ENCODE measurements at places on chromosomes 5 and 9. TPM values are rescaled to one million over a fixed set of nuclear protein-coding genes. Genes with fewer than 3 reads are reported as not detected.

DNA sequence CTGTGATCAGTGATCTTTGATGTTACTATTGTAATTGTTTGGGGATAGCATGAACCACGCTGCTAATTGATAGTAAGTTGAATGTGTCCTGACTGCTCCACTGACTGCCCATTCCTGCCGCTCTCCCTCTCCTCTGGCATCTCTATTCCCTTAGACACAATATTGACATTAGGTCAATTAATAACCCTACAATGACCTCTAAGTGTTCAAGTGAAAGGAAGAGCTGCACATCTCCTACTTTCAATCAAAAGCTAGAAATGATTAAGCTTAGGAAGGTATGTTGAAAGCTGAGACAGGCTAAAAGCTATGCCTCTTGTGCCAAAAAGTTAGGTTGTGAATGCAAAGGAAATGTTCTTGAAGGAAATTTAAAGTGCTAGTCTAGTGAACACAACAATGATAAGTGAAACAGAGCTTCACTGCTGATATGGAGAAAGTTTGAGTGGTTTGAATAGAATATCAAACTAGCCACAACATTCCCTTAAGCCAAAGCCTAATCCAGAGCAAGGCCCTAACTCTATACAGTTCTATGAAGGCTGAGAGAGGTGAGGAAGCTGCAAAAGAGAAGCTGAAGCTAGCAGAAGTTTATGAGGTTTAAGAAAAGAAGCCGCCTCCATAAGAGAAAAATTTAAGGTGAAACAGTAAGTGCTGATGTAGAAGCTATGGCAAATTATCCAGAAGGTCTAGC lies 12.9 kb downstream of the CLINT1 start:
- no peaks in the 10 kb centered on the region for H3K27me3 ChIP-seq
- H3K36me3 ChIP-seq: no peaks in the 10 kb centered on the region
- H3K4me3 ChIP-seq: no peak overlapping the region
- DNase-seq: no peak

DNA sequence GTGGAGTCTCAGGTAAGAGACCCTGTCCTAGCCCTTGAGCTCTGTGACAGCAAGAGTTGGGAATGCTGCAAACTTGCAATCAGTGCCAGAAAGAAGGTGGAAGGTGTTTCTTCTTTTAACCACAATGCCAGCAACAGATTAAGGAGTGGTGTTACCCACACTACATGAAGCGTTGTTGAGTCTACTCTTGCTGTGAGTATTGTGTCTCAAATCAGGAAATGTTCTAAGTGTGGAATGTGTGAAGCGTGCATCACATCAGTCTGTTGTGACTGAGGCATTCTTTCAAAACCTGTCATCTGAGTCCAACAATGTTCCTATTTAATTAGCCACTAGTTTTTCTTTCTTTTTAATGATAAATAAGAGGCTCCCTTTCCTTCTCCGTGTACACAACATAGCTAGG lies 2.9 kb upstream of the LURAP1L start:
- H3K36me3 ChIP-seq: no peaks in the 10 kb centered on the region
- H3K4me1 ChIP-seq: peaks cover 2% of the 10 kb centered on the region
- H3K27me3 ChIP-seq: no peaks in the 10 kb centered on the region
- peak; percentile 19 for DNase-seq
- no peak overlapping the region for H3K27ac ChIP-seq

GRCh38 chr5:146426853-146427618 lies 20.1 kb upstream of the TCERG1 start:
- H3K27ac ChIP-seq: no peak overlapping the region
- H3K27me3 ChIP-seq: peaks cover 8% of the 10 kb centered on the region
- peak; percentile 44 for DNase-seq
- no peak overlapping the region for H3K4me3 ChIP-seq
- H3K4me1 ChIP-seq: no peaks in the 10 kb centered on the region
- H3K36me3 ChIP-seq: no peaks in the 10 kb centered on the region

NAIF1 gene
- polyA plus RNA-seq: 9.7 TPM

ALDH1A1 gene
- polyA plus RNA-seq: 73.4 TPM

GRCh38 chr9:82799286-82799685 lies 263.7 kb downstream of the RASEF start:
- no peak for DNase-seq
- no peaks in the 10 kb centered on the region for H3K27me3 ChIP-seq
- H3K36me3 ChIP-seq: no peaks in the 10 kb centered on the region

GRCh38 chr5:17220469-17220868 lies 3.0 kb downstream of the BASP1 start:
- H3K27me3 ChIP-seq: no peaks in the 10 kb centered on the region
- H3K4me3 ChIP-seq: no peak overlapping the region
- no peak overlapping the region for H3K27ac ChIP-seq
- peaks cover 24% of the 10 kb centered on the region for H3K4me1 ChIP-seq
- H3K36me3 ChIP-seq: no peaks in the 10 kb centered on the region

GRCh38 chr5:472076-472655 lies 29.2 kb downstream of the EXOC3 start:
- peaks cover 6% of the 10 kb centered on the region for H3K4me1 ChIP-seq
- H3K27me3 ChIP-seq: peaks cover 10% of the 10 kb centered on the region
- H3K36me3 ChIP-seq: peaks cover 2% of the 10 kb centered on the region
- peak; percentile 9 for DNase-seq
- H3K27ac ChIP-seq: peak overlapping the region; percentile 82
- H3K4me3 ChIP-seq: peak overlapping the region; percentile 55

DNA sequence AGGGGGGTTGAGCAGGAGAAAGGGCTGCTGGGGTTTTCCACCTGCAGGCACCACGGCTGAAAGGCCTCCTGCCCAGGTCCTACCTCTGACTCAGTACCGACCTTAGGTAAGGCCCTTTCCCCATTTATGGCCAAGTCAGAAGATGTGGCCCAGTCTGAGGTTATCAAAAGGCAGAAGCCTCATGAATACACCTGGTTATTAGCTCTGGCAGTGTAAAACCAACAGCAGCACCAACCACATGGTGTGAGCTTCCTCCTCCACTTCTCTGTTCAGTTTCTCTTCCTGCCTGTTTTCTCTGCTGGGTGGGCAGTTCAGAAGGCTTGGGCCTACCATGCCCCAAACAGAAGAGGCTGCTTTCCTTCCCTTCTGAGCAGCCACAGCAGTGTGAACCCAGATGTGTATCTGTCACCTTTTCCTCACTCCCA lies 86.9 kb downstream of the UGCG start:
- H3K4me3 ChIP-seq: no peak overlapping the region
- no peaks in the 10 kb centered on the region for H3K36me3 ChIP-seq
- no peak overlapping the region for H3K27ac ChIP-seq
- no peak for DNase-seq
- no peaks in the 10 kb centered on the region for H3K27me3 ChIP-seq

FAM13B gene
- polyA plus RNA-seq: 6.8 TPM

DNA sequence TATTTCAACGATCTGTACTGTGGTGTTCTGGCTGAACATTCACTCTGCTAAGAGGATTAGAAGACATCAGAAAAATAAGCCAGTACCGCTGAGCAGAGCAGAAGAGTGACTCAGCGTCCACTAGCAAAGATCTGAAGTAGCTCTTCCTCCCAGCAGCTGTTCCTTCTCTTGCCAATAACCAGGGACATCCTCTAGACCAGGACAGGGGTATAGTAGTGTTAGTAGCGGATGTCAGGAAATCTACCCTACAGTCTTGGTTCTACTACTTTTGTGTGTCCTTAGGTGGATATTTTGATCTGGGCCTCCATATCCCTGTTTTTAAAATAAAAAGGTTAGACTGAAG lies 103.6 kb downstream of the TSSK1B start:
- H3K4me1 ChIP-seq: peaks cover 9% of the 10 kb centered on the region
- no peak for DNase-seq
- no peak overlapping the region for H3K27ac ChIP-seq
- no peaks in the 10 kb centered on the region for H3K27me3 ChIP-seq

GRCh38 chr9:8025551-8025950 lies 226.0 kb upstream of the DMAC1 start:
- no peak for DNase-seq
- H3K27me3 ChIP-seq: no peaks in the 10 kb centered on the region
- no peak overlapping the region for H3K27ac ChIP-seq
- no peaks in the 10 kb centered on the region for H3K4me1 ChIP-seq
- no peak overlapping the region for H3K4me3 ChIP-seq
- no peaks in the 10 kb centered on the region for H3K36me3 ChIP-seq

- H3K4me1 ChIP-seq: no peaks in the 10 kb centered on the region
- H3K36me3 ChIP-seq: no peaks in the 10 kb centered on the region
- no peak overlapping the region for H3K27ac ChIP-seq
- no peaks in the 10 kb centered on the region for H3K27me3 ChIP-seq
Observed at GRCh38 chr9:92974161-92974661, 26.9 kb downstream of the FGD3 start.

- H3K4me3 ChIP-seq: no peak overlapping the region
- H3K36me3 ChIP-seq: no peaks in the 10 kb centered on the region
- H3K4me1 ChIP-seq: no peaks in the 10 kb centered on the region
- no peak overlapping the region for H3K27ac ChIP-seq
- DNase-seq: no peak
- H3K27me3 ChIP-seq: no peaks in the 10 kb centered on the region
Observed at GRCh38 chr9:3750321-3750720, 224.5 kb upstream of the RFX3 start.

DNA sequence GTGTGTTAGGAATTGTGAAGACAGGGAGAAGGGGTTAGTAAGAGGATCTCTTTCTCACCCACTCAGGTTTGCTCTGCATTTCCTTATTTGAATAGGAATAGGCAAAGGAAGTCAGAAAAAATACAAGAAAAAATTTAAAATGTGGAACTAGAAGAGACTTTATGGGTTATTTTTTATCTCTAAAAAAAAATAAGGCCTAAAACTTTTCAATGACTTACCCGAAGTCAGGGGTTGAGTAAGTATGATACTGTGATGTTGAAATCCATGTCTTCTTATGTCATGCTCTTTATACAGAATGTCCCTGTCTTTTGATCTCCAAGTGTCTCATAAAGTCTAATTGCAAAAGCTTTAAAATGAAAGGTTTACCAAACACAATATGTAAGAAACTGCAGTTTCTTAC lies 148.3 kb upstream of the PIK3R1 start:
- no peak overlapping the region for H3K4me3 ChIP-seq
- H3K4me1 ChIP-seq: no peaks in the 10 kb centered on the region
- H3K27ac ChIP-seq: no peak overlapping the region
- DNase-seq: no peak
- no peaks in the 10 kb centered on the region for H3K27me3 ChIP-seq

DNA sequence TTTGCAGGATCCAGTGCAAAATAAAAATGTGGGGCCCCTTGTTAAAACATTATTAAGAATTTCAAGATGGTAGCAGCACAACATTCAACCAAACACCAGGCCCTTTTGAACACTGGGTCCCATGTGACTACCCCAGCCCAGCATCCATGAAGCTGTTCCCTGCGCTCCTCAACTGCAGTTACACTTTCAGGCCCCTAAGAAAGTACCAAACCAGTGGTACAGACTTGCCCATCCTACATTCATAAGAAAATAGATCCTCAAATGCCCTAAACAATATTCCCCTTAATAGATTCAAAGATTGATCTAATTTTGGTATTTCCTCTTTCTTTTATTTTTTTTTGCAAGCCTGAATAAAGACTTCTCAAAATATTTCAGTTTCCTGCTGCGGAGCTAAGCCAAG lies 201.7 kb downstream of the EFNA5 start:
- peak overlapping the region; percentile 97 for H3K27ac ChIP-seq
- peaks cover 55% of the 10 kb centered on the region for H3K4me1 ChIP-seq
- no peak for DNase-seq
- no peaks in the 10 kb centered on the region for H3K27me3 ChIP-seq

IFNA2 gene
- polyA plus RNA-seq: not detected

CD14 gene
- polyA plus RNA-seq: 3.7 TPM

- no peaks in the 10 kb centered on the region for H3K36me3 ChIP-seq
- H3K4me3 ChIP-seq: no peak overlapping the region
- H3K27me3 ChIP-seq: no peaks in the 10 kb centered on the region
- peaks cover 19% of the 10 kb centered on the region for H3K4me1 ChIP-seq
- H3K27ac ChIP-seq: no peak overlapping the region
Observed at GRCh38 chr5:144086295-144086694, 84.2 kb downstream of the YIPF5 start.

DNA sequence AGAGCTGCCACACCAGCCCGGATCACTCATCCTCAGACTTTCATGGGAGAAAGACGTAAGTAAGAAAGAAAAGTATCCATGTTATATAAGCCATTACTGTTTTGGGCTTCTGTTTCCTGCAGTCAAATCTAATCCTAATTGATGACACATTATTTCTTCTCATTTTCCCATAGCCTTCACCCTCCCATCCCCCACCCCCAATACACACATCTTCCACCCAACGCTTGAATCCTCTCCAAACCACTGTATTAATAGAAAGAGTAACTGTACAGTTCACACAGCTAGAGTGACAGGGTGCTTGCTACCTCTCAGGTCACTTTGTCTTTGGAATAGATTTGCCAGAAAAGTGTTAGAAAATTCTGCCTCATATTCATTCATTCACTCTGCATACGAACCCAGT lies 69.3 kb upstream of the IL17B start:
- no peaks in the 10 kb centered on the region for H3K36me3 ChIP-seq
- H3K27ac ChIP-seq: no peak overlapping the region
- H3K27me3 ChIP-seq: no peaks in the 10 kb centered on the region

GRCh38 chr9:81264516-81264915 lies 424.8 kb downstream of the TLE1 start:
- H3K27ac ChIP-seq: no peak overlapping the region
- H3K27me3 ChIP-seq: no peaks in the 10 kb centered on the region
- H3K4me1 ChIP-seq: no peaks in the 10 kb centered on the region
- no peak overlapping the region for H3K4me3 ChIP-seq

- peak; percentile 9 for DNase-seq
- peaks cover 34% of the 10 kb centered on the region for H3K27me3 ChIP-seq
- no peak within 1 kb of the TSS for H3K4me3 ChIP-seq
- H3K4me1 ChIP-seq: no peaks in the 10 kb centered on the region
Observed at GRCh38 chr9:136204838-136205706, at the start of gene LHX3. Gene LHX3, minus strand, starts transcription at chr9:136205128. Its CDS starts 116 bp downstream, at chr9:136205012.

DNA sequence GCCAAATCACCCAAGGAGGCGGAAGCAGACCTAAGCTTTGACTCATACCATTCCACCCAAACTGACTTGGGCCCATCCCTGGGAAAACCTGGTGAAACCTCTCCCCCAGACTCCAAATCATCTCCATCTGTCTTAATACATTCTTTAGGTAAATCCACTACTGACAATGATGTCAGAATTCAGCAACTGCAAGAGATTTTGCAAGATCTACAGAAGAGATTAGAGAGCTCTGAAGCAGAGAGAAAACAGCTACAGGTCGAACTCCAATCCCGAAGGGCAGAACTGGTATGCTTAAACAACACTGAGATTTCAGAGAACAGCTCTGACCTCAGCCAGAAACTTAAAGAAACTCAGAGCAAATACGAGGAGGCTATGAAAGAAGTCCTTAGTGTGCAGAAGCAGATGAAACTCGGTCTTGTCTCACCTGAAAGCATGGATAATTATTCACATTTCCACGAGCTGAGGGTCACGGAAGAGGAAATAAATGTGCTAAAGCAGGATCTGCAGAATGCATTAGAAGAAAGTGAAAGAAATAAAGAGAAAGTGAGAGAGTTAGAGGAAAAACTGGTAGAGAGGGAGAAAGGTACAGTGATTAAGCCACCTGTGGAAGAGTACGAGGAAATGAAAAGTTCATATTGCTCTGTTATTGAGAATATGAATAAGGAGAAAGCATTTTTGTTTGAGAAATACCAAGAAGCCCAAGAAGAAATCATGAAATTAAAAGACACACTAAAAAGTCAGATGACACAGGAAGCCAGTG lies 15.8 kb upstream of the TTC23L start:
- H3K27ac ChIP-seq: no peak overlapping the region
- H3K4me1 ChIP-seq: no peaks in the 10 kb centered on the region
- no peaks in the 10 kb centered on the region for H3K27me3 ChIP-seq
- H3K36me3 ChIP-seq: peaks cover 45% of the 10 kb centered on the region

Data from endothelial cell of umbilical vein (primary cell).